Forelimb muscle (tissue), 1 donor: ENCODE measurements at places on chromosomes 5 and 9. TPM values are rescaled to one million over a fixed set of nuclear protein-coding genes. Genes with fewer than 3 reads are reported as not detected.

GRCh38 chr5:172854451-172854871 is 20.4 kb downstream of the ERGIC1 start:
- DNase-seq, result no peak

DNA sequence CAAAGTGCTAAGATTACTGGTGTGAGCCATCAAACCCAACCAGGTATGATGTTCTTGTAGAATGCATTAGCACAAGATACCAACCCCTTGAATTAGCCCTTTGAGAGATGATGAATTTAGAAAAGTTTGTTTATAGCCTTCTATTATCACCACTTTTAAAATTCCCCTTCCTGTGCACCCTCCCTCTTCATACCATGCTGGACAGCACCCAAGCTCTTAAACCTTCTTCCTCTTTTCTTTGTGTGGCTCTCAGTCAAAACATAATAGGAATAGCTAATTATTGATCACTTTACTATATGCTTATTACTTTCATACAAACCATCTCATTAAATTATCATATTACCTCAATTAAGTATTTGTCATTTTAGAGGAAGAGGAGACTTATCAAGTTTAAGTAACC is 87.6 kb upstream of the TMED7 start:
- no peak for DNase-seq

GRCh38 chr9:125141251-125141650 is 2.1 kb downstream of the SCAI start:
- no peak for DNase-seq

GRCh38 chr9:69971643-69972449 is 71.8 kb upstream of the MAMDC2 start:
- DNase-seq, result peak; percentile 22

DNA sequence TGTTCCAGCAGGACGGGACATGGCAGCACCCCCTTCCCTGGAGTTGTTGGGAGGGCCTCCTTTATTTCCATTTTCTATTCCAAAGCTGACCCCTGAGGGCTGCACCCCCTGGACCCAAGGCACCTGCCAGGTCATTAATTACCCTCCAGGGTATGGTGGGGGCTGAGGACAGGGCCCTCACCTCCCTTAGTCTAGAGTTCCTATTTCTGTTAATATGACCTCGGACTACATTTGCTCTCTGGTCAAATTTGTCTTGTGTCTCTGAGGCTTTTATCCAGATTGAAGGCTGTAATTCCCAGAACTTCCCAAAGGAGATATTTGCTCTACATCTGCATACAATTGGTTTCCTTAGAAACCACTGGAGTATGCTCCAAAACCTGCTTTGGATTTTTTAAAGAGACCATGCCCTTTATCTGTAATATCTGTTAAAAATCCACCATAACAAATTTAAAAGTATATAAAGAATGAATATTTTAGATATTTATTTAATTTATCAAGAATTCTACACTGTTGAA is 16.8 kb downstream of the PHF2 start:
- DNase-seq, result peak; percentile 72

- no peak for DNase-seq
These were observed 500.1 kb downstream of the ENC1 start for GRCh38 chr5:74140409-74140808.

DNA sequence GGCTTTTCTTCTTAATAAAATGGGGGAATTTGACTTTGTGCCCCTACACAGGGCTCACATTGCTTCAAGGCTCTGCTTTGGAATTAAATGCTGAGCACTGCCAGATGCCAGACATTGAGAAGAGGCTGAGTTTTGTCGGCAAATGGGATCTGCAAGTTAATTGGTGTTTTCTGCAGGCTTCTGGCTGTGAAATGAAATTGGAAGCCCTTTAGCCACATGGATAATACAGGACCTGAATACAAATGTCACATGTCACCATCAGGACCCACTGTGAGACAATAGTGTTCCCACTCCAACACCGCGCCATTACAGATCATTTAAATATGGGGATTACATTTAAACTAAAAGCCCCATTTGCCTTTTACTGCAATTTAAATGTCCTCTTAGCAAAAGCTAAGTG is 164.4 kb downstream of the ZSWIM6 start:
- no peak for DNase-seq

The GMCL2 gene
- not detected for polyA plus RNA-seq
